Globus pallidus (tissue), 1 donor: ENCODE measurements at places on chromosomes 13 and 19.

GRCh38 chr13:71017607-71018006 is 849.4 kb downstream of the DACH1 start:
- DNase-seq = no peak

DNA sequence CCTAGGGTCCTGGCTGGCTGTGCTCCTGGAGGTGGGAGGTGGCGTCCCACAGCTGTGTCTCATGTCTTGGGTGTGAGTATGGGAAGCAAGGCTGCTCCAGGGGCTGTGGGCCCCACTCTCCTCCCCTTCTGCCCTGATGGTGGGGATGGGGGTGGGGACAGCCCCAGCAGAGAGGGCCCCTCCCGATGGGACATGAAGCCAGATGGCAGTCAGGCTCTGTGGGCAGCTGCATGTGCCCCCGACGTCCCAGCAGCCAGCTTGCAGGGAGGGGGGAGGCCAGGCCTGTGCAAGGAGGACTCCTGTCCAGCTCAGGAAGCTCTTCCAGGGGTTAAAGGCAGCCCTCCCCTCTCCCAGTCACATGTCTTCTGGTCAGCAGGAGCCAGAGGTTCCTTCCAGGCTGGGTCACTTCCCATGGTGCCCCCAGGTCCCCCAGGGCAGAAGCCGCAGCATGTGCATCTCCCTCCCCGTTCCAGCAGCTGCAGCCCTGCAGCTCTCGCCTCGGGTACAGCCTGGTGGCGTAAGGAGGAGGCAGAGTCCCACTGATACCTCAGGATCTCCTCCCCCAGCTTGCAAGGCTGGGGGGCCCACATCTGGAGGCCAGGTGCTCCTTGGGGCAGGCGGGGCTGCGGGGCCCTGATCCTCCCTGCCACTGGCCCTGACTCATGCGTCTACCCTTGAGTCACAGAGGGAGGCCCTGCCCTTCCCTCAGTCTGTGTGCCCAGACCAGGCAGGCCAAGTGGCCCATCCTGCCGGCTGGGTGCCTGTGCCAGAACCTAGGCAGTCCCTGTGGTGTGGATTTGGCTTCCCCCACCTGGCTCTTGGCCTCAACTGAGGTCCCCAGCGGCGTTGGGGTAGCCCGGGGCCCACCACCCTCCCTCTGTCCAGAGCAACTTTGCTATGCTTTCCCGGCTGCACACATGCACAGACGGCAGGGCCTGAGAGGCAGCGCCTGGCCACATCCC is 13.0 kb downstream of the YIPF2 start:
- no peak for DNase-seq

GRCh38 chr13:28830580-28830979 is 10.4 kb downstream of the MTUS2 start:
- no peak for DNase-seq

DNA sequence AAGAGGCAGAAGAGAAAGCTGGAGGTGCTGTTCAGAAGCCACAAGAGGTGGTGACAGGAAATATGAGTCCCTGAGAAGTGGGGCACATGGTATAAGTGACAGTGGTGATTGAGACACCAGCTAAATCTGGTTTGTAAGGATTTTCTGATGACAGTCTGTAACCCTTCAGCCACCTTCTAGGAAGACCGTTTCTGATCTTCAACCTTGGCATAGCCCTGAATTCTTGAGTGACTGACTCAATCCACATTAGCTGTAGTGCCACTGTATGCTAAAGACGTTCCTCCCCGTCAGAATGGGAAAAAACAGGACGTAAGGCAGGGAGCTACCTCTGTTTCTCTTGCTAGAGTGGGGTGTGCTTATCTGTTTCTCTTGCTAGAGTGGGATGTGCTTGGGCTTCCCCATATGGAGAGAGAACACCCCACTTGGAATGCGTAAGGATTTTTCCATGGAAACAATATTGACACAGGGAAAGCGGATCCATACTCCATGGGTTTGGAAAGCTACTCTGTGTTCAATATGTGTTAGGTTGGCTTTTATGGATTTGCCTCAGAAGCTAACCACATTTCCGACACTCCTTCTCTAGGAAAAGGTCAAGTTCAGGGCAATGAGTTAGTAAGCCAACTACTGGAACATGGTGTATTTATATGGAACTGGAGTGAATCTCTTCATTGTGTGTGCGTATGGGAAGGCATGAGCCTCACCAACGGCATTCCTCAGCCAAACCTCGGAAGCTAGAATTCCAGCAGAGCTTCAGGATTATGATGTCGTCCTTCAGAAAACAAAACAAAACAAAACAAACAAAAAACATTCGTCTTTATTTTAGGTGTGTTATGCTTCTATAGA is 948.8 kb upstream of the SLC10A2 start:
- DNase-seq = no peak

- no peak for DNase-seq
These were observed 61.8 kb downstream of the AKAP11 start for GRCh38 chr13:42333613-42334328.

DNA sequence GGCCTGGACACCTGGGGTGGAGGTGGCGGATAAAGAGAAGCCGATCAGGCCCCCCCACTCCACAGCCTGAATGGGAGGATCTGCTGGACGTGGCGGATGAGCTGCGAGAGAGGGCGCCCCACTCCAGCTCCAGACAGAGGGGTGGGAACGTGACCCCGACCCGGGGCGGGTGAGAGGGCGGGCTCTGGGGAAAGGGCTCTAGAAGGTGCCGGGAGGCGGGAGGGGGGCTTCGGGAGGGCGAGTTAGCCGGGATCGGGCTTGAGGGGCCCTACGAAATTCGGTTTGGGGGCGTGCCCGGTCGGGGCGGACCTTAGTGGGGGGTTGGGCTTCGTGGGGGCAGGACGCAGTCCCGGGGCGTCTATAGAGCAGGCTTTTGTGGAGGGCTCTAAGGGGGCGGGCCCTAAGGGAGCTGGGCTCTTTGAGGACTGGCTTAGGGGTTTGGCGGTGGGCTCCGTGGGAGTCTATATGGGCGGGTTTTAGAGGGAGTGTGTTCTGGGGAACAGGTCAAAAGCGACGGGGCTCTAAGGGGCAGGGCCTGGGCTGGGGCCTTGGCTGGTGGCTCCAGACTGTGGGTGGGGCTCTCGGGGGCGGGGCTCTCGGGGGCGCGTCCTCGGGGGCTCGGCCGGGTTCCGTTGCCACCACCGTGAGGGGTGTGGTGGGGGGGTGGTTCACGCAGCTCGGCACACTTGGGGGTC is 4.1 kb upstream of the NANOS3 start:
- DNase-seq = no peak

DNA sequence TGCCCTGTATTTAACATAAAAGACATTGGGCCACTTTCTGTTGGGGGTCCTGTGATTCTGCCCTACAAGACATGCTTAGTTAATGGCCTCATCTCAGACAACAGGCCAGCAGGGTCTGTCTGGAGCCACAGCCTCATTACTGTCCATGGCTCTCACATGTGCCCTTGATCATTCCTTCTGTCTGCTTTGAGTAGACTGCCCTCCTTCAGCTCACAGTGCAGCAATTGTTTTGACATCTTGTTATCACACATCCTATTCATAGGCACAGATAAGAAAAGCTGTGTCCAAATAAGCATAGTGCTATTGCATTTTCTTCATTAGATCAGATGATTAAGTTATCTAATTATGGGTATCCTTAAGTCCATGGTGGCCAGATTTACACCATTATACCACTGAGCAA is 127.9 kb downstream of the KCTD12 start:
- DNase-seq = no peak

DNA sequence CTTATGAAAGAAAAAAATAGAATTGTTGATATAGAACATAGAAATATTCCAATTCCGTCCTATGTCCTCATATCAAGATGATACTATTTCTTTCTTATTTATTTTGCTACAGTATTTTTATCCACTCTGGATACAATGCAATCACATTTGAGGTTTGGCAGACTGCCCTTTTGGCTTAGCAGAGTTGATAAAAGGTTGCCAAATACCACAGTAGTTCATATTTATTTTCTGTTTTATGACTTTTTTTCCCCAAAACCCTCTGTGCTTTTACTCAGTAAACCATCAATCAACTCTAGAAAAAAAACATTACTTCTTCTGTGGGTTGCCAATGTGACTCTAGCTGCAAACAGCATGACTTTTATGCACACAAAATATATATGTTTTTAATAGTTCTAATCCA is 424.5 kb downstream of the PCDH9 start:
- DNase-seq = no peak

GRCh38 chr13:46158983-46159382 is 23.0 kb downstream of the LCP1 start:
- no peak for DNase-seq

- no peak for DNase-seq
These were observed 802 bp upstream of the PIN1 start for GRCh38 chr19:9834307-9834725.

GRCh38 chr19:14127929-14128509 is 8.4 kb downstream of the ASF1B start:
- peak; percentile 42 for DNase-seq

GRCh38 chr13:48403913-48404312 is 9.0 kb downstream of the LPAR6 start:
- no peak for DNase-seq

GRCh38 chr19:17300992-17301619 is 2.1 kb downstream of the ABHD8 start:
- DNase-seq = no peak

GRCh38 chr13:71021825-71022422 is 845.1 kb downstream of the DACH1 start:
- DNase-seq = no peak

GRCh38 chr13:59690857-59691500 is 472.7 kb downstream of the DIAPH3 start:
- no peak for DNase-seq

GRCh38 chr13:23871616-23872220 is 17.5 kb downstream of the MIPEP start:
- no peak for DNase-seq

DNA sequence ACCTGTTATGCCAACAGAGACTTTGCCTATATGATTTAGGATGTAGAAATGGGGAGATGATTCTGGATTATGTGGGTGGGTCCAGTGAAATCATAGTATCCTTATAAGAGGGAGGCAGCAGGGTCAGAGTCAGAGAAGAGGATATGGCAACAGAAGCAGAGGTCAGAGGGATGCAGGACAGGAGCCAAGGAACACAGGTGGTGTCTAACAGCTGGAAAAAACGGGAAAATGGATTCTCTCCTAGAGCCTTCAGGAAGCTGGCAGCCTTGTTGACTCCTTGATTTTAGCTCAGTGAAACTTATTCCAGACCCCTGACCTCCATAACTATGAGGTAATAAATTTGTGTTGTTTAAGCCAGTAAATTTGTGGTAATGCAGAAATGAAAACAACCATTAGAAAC is 28.8 kb upstream of the OXGR1 start:
- no peak for DNase-seq

- DNase-seq = no peak
These were observed 156.9 kb downstream of the DLEU7 start for GRCh38 chr13:50686551-50686950.

DNA sequence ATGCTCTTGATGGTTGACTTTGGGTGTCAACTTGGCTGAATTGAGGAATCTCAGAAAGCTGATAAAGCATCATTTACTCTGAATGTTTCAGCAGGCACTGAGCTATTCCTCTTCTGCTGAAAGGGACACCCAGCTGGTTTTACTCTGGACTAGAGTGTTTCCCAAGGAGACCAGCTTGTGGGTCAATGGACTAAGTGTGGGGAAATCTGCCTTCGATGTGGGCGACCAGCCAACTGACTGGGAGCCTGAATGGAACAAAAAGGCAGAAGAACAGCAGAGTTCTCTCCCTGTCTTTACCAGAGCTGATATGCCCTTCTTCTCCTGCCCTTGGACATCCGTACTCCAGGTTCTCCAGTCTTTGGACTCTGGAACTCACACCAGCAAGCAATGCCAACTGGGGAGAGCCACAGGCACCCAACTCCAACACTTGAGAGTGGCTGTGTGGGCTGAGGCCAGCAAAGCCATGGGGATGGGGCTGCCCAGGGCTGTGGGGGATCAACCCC is 32.2 kb downstream of the MRPL57 start:
- no peak for DNase-seq

- DNase-seq = no peak
These were observed 32.7 kb upstream of the NFIC start for GRCh38 chr19:3333662-3334061.

- no peak for DNase-seq
These were observed 12.5 kb downstream of the FEM1A start for GRCh38 chr19:4803736-4804695.

- no peak for DNase-seq
These were observed 787.8 kb upstream of the PRR20A start for GRCh38 chr13:56352901-56353300.

- DNase-seq = no peak
These were observed 40.6 kb upstream of the DGKH start for GRCh38 chr13:42007844-42008243.

GRCh38 chr13:20711301-20712044 is 8.0 kb downstream of the IL17D start:
- no peak for DNase-seq

- no peak for DNase-seq
These were observed 729 bp upstream of the ARID3A start for GRCh38 chr19:925087-925525.

DNA sequence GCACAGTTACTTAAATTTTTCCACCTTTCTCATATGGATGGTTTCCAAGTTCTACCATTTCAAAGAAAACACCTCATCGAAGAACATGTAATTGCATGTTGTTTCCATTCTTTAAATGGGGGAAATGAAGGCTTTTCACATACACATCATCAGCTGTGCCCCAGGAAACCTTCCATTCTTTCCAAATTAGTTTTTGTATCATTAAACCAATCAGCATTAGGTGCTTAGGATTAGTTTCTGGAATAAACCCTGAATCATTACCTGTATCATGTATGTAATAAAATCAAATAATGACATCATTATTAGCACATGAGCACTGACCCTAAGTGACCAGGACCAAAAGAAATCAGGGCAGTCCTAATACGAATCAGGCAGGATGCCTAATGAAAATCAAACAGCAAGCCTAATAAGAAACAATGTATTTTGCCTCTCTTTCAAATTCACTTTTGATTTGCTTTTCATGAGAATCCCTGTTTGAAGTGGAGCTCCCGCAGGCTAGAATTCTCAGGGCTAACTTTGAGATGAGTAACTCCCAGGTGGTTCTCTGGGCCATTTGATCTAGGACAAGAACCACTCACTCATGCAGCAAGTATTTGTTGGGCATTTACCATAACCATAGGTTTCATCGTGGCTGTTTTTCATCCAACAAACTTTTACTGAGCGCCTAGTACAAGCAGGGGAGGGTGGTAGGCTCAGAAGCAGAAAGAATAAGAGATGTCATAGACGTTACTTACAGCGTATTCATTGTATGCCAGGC is 89.2 kb downstream of the MZT1 start:
- no peak for DNase-seq

DNA sequence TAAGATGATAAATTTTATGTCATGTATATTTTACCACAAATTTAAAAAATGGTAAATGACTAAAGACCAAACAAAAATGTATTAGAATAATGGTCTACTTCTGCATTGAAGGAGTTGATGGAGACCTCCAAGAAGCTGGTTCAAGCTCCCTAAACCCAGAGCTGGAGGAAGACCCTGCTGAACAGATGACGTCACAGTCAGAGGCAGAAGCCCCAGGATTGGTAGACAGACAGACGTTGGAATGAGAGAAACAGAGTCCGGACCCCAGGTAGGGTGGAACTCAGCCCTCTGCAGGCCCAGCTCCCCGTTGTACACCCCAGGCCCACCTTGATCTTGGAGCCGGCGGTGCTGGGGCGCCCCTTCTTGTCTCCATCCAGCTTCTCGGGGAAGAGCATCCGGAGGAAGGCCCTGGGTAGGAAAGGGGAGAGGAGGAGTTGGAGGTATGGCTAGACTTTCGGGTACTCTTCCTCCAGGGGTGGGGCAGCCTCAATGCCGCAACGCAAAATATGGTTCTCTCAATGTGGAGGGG is 25.7 kb upstream of the ZNF414 start:
- no peak for DNase-seq
